ENCODE measurements at places on chromosomes 11 and 22.

DNA sequence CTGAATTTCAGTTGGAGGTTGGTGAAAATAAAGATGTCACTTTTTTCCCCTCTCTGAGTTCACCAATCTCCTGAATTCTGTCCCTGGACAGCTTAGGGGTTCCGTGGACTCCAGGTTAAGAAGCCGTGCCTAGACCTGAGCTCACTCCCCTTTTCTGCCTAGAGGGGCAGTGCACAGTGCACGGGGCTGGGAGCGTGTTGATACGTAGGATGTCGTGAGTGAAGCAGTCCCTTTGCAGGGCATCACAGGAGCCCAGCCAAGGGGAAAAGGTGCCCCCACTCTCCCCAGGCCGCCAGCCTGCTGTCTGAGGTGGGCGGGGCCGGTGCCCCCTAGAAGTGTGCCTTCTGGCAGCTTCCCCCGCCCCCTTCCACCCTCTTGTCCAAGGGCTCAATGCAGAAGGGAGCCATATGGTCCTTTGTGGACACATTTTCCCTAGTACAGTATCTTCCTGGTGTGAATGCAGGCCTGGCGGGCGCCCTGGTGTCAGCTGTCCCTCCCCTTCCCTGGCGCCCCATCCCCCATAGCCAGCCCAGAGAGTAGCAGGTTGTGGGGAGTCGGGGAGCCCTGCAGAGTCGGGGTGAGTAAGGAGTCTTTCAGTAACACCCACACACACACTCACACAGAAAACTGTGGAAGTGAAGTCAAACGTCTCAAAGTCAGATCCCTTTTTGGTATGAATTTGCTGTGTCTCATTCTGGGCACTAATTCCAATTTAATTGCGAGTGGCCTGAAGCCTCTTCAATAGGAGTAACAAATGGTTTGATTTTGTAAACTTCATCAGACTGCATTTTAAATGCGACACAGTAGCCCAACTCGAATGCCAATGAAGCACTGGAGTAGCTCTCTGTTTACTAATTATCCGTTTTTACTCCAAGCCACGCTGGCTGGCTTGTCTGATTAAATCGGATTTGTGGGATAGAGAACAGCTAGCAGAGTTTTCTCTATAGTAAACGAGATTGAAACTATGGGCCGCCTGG lies 67.5 kb upstream of the NNMT start:
- peak; percentile 46 for DNase-seq

DNA sequence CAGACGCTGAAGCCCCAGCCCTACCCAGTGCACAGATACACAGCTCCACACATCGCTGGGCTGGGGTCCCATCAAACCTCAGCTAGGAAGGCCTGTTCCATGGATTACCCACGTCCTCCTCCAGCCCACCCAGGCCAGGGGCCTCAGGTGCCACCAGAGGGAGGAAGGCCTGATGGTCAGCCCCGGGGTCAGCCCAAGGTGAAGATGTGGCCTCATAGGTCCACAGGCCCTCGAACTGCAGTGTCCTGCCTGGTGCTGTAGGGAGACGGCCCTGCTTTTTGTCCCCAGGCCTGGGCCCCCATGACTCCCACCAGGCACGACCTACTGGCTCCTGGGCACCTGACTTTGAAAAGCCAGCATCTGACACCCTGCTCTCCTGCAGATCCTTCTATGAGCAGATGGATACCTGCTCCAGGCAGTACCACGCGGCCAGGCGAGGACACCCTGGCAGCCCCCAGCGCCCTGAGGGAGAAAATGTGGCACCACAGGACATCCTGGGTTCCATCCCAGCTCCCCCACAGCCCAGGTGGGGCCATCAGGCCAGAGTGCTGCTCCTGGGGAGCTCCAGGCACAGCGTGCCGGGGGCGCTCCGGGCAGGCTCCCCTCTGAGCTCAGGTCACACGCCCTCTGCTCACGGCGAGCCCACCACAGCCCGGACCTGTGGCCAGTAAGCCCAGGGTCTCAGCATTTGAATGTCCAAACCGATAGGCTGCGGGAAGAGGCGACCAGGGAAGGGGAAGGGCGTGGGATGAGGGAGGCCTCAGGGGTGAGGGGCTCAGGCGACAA lies 15.8 kb upstream of the MOB2 start:
- DNase-seq = no peak

DNA sequence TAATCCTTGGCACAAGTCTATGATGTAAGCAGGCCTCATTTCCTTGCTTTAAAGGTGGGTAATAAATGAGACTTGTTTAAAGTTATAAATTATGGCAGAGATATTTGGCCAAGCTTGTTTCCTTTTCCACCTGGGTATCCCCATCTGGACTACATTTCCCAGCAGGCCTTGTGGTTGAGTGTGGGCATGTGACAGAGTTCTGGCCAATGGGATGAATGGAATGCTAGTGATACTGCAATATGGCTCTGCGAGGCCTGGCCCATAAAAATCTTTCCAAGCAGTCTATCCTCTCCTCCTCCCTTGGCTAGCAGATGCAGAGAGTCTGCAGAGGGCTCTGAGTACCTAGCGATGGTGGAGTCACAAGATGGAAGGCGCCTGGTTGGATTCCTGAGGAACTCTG lies 102.5 kb downstream of the TIMP3 start:
- DNase-seq = peak; percentile 67

DNA sequence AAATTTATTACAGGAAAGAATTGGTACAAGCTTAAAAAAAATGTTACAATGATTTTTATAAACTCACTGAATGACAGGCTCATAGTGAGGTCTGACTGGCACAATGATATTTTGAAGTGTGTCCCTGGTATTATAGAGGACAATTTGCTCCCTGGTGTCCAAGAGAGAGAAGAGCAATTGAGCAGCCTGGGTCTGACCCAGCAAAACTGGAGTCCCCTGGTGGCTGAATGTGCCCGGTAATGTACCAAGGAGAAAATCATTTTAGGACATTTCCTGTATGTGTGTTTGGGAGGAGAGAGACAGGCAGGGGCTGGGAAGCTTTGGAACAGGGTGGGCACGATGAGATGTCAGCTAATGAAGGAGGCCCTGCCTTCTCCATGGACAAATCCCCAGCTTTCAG lies 125.3 kb downstream of the APOL5 start:
- DNase-seq = no peak

DNA sequence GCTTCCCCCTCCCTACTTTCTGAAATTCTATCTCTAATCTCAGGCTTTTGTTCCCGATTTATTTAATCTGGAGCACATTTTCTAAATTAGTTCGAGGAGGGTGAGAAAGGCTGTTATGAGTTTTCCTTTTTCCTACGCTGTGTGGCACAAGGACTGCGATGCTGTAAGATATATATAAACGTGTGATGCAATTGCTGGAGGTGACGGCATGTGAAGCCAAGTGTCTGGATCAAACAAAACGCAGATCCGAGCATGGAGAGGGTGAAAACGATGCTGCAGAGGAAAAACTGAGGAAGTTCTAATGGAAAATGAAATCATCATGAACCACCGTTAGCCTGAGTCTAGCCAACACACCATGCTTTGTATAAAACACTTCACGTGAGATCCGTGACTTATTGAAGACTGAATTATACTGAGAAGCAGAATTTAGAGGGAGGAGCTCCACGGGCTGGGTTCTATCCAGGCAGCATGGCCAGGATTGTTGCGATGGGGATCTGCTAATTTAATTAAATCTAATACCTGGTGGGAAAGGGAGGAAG lies 4.4 kb downstream of the PKNOX2 start:
- peak; percentile 65 for DNase-seq

All from umbilical cord (tissue), 2 donors.